Cardiac septum (tissue), 1 donor: ENCODE measurements at places on chromosomes 3 and 15. TPM values are rescaled to one million over a fixed set of nuclear protein-coding genes. Genes with fewer than 3 reads are reported as not detected.

Gene ALDH1A3
- total RNA-seq, result 7.8 TPM

Gene MEX3B
- total RNA-seq, result 2.6 TPM

Gene AP4E1
- total RNA-seq, result 9.9 TPM

Gene RRP9
- 9.7 TPM for total RNA-seq

Gene ATP10A
- 0.94 TPM for total RNA-seq

Gene SNX22
- 1.5 TPM for total RNA-seq

Gene QTRT2
- 6.5 TPM for total RNA-seq

Gene SPTBN5
- total RNA-seq, result 2.4 TPM

Gene GABRA5
- not detected for total RNA-seq

GRCh38 chr3:73451301-73451944 is 173.3 kb downstream of the PDZRN3 start:
- no peak for DNase-seq

DNA sequence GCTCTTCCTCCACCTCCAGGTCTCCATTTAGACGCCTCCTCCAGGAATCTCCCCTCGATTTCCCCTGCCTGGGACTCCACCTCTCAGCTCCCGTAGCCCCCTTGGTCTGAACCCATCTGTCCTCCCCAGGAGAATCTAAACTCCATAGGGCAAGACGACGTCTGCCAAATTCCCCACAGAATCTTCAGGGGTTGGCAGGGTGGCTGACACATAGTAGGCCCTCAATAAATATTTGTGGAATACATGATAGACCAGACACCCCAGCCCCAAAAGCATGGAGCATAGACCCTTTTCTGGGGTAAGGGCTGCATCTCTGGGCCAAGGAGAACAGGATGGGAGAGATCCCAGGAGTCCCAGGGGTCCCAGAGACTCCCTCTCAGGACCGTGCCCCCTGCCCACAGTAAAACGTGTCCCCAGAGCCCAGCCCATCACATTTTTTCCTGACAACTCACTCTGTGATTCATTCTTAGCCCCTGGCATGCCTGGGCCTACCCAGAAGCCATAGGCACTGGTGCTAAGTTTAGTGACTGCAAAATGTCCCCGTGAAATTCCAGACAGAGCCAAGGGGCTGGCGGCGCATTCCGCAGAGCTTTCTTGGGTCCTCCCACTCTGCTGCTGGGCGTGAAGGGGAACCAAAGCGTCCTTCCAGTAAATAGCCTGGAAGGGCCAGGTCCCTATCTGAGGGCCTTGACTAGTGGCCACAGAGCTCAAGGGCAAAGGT is 78.0 kb upstream of the SLC6A6 start:
- DNase-seq, result no peak

DNA sequence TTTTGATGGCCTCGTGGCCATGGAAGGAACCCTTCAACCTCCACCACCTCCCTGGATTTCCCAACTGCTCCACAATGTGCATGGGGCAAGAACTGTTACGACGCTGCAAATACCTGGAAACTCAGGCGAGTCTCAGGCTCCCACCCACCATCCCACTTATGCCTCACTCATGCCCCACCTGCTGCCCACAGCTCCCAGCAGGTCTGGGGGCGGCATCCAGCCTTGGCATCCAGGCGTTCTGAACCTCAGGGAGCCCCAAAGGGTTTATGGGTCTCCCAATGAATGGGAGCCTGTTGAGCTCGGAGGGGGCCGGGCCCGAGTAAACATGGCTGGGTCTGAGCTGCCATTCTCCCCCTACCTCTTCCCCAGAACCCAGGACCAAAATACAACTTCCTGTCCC is 2.0 kb upstream of the PTH1R start:
- DNase-seq, result no peak

- peak; percentile 82 for DNase-seq
Measured at GRCh38 chr15:57559875-57560274, 31.8 kb upstream of the MYZAP start.

GRCh38 chr3:105367063-105367405 is 325 bp downstream of the ALCAM start:
- no peak for DNase-seq

DNA sequence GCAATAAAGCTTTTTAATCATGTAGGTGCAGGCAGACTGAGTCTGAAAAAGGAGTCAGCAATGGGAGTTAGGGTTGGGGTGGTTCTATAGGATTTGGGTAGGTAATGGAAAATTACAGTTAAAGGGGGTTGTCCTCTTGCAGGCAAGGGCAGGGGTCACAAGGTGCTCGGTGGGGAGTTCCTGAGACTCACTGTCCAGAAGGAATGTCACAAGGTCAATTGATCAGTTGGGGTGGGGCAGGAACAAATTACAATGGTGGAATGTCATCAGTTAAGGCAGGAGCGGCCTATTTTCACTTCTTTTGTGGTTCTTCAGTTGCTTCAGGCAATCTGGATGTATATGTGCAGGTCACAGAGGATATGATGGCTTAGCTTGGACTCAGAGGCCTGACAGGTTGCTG is 13.9 kb downstream of the CCR5AS start:
- no peak for DNase-seq

GRCh38 chr15:98786717-98787116 is 138.4 kb downstream of the IGF1R start:
- no peak for DNase-seq

DNA sequence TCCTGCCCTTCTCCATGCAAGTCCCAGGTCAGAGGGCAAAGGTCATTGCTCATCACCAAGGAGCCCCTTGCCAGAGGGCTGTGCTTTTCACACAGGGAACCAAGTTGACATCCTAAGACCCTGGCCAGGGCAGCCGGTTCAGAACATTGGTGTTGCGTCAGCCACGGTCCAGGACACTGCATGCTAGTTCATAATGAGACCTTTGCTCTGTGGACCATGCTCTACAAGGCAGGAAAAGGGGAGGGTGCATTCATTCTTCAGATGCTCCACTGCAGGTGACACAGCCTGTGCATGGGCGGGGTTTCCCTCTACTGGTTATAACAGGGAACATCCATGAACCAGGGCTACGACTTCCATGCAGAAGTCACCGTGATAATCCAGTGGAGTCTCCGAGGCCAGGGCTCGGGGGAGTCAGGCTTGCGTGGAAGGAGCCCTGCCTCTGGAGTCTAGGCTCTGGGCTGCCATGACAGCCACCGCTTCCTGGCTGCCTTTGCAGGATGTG is 81.6 kb downstream of the OCA2 start:
- DNase-seq, result no peak

GRCh38 chr3:46861605-46862368 is 1.5 kb downstream of the MYL3 start:
- DNase-seq, result peak; percentile 82

GRCh38 chr3:192187485-192188051 is 539.8 kb downstream of the FGF12 start:
- no peak for DNase-seq

DNA sequence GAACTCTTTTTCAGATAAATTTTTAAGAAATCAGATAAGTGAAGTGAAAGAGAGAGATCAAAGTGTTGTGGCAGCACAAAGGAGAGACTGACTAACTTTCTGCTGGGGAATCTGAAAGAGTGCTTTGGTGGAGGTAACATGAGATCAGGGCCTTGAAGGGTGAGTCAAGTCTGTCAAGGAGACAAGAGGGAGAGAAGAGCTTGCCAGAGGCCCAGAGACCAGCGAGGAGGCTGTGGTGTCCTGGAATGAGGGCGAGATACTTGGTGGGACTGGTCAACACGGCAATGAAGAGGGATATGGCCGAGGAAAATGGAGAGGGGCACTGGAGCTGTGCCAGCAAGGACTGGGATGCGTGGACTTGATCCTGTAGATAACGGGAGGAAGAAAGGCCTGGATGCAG is 4.6 kb downstream of the TADA3 start:
- DNase-seq, result no peak

- no peak for DNase-seq
Measured at GRCh38 chr3:58963928-58964503, 85.8 kb downstream of the CFAP20DC start.

- DNase-seq, result no peak
Measured at GRCh38 chr3:21544076-21544462, 206.9 kb downstream of the ZNF385D start.

DNA sequence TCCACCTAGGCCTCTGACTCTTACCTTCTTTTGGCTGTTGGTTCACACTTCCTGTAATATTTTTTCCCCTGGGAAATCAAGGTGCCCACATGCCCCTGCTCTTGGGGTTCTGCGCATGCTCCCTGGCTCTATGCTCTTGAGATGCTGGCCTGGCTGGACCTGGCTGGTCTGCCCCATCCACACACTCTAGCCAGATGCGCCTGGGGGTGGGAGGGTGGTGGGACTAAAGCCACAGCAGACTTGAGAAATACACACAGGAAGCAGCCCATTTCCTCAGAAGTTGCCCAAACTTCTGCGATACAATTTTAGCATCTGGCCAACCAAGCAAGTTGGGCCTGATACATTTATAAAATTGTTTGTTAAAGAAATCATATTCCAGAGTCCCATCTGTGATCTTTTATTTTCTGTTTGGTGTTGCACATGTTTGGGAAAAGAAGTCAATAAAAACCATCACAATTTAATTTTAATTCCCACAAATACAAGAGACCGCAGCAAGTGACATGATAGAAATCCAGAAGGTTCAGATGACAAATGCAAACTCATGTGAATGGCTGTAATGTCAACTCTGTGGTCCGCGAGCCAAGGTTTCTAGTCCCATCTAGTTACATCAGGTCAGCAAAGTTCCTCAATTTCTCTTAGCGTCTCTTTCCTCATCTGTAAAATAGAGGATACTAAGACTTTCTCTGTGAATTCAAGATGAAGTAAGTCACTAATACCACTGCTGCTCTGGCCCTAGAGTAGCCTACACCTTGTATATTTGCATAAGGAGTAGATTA is 55.9 kb upstream of the MEF2A start:
- DNase-seq, result no peak
